IPS DF 6.9 (cell line): ENCODE measurements at places on chromosomes 12 and 14.

- no peak for DNase-seq
Observed at GRCh38 chr12:1882850-1883470, 35.5 kb downstream of the CACNA2D4 start.

GRCh38 chr12:16076970-16077522 lies 165.9 kb downstream of the DERA start:
- no peak for DNase-seq

GRCh38 chr12:109902891-109903418 lies 2.9 kb downstream of the TCHP start:
- DNase-seq = no peak

GRCh38 chr12:67780580-67781084 lies 132.1 kb downstream of the DYRK2 start:
- no peak for DNase-seq

DNA sequence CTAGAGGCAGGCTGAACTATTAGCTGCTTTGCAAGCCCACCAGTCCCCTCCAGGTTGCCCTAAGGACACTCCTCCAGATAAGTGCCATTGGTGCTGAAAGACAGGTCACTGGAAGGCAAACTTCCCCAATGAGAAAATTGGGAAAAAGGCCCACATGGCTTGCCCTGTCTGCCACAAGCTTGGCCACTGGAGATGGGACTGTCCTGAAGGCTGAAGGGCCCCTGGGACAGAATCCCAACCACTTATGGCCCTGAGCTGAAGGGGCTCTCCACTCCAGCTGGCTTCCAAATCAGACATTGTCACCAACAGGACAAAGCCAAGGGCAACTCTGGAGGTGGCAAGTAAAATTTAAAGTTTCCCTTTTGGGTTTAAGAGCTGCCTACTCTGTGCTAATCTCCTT lies 12.2 kb upstream of the DHRS2 start:
- DNase-seq = no peak

- DNase-seq = no peak
Observed at GRCh38 chr12:19992311-19992710, 376.0 kb upstream of the PDE3A start.

GRCh38 chr12:128969480-128970055 lies 116.3 kb downstream of the GLT1D1 start:
- DNase-seq = no peak

GRCh38 chr12:25818596-25819390 lies 139.7 kb upstream of the RASSF8 start:
- DNase-seq = no peak

DNA sequence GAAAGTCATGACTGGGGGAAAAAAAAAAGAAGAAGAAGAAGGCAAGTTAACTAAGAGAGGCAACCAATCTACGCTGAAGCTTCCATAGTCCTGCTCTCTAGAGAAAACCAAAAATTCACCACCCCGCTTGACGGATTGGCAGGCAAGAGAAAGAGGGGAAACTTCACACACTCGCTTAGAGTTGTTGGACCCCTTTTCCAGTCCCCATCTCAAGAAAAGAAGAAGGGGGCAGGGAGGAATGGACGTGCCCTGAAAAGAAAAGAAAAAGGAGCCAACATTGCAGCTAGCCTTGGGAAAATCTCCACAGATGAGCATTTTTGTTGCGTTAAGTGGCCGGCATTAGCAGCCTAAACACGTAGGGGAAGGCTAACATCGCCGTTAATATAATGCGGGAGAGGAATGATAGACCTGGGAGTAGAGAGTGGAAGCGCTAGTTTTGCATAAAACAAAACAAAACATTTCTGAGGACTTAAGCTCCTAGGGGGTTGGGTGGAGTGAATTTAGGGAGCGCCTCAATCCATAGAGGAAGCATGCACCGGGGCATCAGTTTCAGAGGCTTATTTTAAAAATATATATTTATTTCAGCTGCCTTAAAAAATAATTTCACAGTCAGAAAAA lies 11.3 kb upstream of the FOXG1 start:
- no peak for DNase-seq

DNA sequence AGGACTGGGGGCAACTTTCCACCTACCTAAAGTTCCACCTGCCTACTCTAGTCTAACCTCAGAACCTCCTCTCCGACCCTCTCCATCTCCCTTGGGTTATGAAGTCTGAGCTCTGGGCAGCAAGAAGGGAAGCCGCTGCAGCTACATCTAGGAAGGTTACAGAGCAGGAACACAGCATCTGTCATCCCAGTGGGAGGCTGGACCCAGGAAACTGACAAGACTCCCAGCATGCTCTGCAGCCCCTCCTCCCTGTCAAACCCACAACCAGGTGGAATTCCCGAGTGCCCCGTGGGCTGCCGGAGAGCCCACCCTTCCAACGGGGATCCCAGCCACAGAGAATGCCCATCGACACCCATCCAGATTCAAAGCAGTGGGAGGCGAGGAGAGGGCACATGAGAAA lies 2.1 kb downstream of the TESC start:
- no peak for DNase-seq

DNA sequence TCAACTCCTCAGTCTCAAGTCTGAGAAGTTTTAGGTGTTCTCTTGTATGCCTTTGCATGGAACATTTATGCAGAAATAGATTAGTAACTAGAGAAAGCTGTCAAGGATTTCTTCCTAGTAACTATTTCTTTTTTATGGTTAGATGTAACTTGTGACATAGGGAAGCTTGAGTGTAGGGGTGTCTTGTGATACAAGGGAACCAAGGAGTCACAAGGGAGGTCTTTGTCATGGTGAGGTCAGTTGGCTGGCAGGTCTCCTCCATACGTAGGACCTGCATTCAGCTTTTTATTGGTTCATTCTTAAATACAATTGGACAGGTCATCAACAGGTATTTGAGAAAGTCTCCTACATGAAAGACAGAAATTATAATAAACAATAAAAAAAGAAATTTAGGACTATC lies 394.0 kb upstream of the CCDC196 start:
- no peak for DNase-seq

DNA sequence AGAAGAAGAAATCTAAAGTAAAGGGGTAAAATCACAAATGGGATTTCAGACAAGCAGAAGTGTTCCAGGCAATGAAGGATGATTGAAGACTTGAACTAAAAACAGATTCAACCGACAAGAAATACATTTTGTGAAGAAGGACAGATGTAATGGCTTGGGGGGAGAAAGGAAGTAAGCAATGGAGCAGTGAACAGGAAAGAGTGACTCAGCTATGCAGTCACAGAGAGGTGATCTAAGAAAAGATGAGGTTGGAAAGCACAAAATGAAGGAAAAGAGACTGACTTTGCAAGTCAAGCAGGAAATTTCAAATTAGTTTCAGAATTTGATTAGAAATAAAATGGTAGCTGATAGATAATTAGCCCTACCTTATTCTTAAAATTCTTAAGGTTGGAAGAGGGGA lies 66.5 kb downstream of the PUS7L start:
- no peak for DNase-seq

DNA sequence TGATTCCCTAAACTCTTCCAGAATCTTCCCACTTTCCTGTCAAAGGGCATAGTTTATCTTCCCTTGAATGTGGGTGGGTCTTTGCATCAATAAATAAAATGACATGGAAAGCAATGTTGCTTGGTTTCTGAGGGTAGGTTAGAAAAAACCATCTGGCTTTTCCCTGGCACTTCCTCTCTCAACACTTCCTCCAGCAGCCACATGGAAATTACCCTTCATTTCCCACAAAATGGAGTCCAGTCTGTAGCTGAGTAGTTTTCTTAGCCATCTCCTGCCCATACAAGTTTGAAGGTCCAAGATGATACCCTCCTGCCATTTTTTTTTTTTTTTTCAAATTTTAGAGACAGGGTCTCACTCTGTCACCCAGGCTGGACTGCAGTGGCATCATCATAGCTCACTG lies 11.1 kb upstream of the NDUFA12 start:
- DNase-seq = no peak

- no peak for DNase-seq
Observed at GRCh38 chr12:124868252-124869058, 4.8 kb upstream of the SCARB1 start.

DNA sequence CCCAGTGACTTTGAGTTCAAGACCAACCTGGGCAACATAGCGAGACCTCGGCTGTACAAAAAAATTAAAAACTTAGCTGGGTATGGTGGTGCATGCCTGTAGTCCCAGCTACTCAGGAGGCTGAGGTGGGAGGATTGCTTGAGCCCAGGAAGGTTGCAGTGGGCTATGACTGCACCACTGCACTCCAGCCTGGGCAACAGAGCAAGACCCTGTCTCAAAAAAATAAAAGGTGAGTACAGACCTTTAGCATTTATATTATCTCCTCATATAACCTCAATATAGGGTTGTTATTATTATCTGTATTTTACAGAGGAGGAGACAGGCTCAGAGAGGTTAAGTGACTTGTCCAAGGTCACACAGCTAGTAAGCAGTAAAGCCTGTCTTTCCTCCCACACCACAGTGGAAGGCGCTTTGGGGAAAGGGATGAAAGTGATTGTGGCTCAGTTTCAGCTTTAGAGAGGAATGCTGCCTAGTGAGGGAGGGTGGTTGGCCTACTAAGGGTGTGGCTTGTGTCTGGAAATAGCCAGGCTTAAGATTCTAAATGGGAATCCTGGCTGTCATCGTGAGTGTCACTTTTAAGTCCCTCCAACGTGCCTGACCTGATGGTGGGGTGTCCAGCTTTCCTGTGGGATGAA lies 7.2 kb downstream of the TPCN1 start:
- DNase-seq = no peak

- DNase-seq = no peak
Observed at GRCh38 chr12:31342286-31342685, 16.3 kb upstream of the SINHCAF start.

DNA sequence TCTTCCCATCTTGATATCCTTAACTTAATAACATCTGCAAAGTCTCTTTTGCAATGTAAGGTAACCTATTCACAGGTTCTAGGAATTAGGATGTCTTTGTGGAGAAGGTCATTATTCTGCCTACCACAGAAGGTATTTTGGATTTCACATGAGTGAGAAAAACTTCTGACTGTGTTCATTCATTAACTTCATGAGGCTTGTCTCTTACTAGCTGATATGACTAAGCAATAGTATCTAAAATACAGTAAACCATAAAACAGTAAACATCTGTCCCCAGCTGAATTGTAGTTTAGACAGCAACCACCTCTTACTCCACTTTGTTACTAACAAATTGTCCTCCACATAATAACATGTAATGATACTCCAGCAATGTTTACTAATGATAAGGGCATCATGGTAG lies 198.1 kb downstream of the SEC23A start:
- no peak for DNase-seq

- DNase-seq = no peak
Observed at GRCh38 chr14:39446131-39446744, 14.0 kb upstream of the FBXO33 start.

GRCh38 chr12:68332728-68333630 lies 817 bp upstream of the MDM1 start:
- DNase-seq = no peak

DNA sequence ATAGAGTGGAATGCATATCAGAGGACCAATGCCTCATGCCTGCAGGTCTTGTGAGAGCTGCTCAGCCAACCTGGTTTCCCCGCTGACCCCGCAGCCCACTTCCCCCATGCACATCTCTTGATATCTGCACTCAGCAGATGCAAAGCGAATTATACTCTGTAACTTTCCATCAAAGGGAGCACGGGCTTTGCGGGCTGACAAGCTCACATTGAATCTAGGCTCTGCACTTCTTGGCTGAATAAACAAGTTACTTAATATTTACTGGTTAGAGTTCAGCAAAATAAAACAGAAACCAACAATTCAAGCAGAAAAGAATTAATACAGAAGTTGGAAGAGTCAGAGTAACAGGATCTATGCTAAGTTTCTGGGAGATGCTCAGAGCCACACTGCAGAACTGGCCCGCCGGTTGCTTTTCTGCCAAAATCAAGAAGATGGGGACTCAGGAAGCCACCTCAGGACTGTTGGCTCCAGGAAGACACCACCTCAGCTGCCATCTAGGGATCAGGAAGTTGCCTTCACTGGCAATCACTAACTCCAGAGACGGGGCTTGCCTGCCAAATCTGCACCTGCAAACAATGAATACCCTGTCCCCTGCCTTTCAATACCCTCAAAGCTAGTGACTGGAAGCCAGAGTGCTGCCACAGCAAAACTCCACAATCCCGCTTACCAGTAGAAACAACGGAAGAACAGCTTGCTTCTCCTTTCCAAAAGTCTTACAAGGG lies 46.5 kb downstream of the NR1H4 start:
- DNase-seq = no peak

DNA sequence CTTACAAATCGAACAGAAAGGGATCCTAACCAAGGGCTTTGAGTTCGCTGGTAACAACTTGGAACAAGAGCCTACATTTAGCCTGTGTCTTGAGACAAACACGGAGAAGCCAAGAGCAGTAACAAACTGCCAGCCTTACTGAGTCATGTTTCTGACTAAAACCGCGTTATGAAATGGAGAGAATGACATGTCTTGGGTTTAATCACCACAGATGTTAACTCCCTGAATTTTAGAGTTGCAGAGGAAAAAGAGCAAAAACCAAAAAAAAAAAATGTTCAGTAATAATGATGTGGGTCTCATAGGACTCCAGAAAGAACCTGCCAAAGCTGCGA lies 1.0 kb downstream of the BLTP3B start:
- DNase-seq = no peak

DNA sequence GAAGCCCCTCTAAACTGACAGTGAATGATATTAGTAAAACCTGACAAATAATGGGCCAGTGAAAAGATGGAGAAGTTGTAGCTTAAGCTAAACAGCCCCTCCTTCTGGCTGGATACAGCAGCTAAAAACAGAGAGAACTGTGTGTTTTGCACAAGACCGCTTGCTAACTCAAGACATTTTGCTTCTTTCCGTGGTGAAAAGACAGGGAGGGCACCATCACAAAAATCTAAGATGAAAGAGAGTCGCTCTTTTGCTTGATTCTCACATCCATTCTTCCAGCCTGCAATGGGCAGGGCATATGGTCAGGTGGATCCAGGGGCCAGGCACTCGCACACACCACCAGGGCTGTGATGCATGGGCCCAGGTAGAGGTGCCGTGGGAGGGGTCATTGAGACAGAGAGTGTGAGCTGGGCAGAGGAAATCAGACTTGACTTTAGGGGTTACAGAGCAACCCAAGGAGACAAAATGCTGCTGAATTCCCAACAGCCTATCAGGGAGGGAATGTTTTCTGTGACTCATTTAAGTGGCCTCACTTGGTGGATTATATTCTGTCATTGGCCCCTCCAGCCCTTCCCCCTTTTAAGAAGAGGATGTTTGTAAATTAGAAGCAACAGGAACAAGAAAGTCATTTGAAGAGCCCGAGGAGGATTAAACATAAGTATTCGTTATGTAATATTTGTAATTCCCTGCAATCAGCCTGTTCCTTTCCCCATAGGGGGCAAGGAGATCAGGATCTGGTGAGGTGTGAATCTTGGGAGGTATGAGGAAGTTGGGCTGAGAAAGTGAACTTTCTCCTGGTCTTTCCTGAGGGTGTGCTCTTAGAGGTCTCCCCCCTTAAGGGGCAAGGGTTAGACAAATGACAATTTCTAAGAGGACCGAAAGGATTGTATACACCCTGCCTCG lies 12.3 kb downstream of the EMP1 start:
- DNase-seq = no peak

GRCh38 chr12:76714861-76715260 lies 49.1 kb upstream of the ZDHHC17 start:
- no peak for DNase-seq
